Activated naive CD4-positive, alpha-beta T cell (primary cell): ENCODE measurements at places on chromosomes 5 and 9.

DNA sequence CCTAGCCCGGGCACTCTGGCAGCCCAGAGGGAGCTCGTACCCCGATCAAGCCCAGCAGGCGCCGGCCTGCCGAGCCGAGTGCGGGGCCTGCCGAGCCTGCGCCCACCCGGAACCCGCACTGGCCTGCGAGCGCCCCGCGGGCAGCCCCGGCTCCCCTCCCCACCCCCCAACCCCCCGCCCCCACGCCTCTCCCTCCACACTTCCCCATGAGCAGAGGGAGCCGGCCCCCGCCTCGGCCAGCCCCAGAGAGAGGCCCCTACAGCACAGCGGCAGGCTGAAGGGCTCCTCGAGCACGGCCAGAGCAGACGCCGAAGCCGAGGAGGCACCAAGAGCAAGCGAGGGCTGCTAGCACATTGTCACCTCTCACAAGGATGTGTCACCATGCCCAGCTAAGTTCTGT lies 36.2 kb upstream of the CCDC180 start:
- no peak for DNase-seq

GRCh38 chr5:59157068-59157467 lies 574.2 kb downstream of the RAB3C start:
- no peak for DNase-seq

DNA sequence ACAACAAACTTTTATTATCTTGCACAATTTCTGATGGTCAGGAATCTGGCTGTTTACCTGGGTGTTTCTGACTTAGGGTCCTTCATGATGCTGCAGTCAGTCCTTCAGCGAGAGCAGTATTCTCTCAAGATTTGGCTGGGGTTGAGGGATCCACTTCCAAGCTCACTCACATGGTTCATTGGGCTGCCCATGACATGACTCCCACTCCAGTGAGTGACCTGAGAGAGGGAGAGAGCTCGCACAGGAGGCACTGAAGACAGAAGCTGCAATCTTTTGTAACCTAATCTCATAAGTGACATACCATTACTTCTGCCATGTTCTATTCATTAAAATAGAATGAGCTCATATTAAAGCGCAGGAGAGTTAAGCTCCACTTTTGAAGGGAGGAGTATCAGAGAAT lies 212.6 kb downstream of the SPATA31D1 start:
- no peak for DNase-seq

- DNase-seq, result no peak
These were observed 419.2 kb upstream of the NMUR2 start for GRCh38 chr5:152824316-152824715.

- no peak for DNase-seq
These were observed 135.1 kb downstream of the DROSHA start for GRCh38 chr5:31396611-31397295.

DNA sequence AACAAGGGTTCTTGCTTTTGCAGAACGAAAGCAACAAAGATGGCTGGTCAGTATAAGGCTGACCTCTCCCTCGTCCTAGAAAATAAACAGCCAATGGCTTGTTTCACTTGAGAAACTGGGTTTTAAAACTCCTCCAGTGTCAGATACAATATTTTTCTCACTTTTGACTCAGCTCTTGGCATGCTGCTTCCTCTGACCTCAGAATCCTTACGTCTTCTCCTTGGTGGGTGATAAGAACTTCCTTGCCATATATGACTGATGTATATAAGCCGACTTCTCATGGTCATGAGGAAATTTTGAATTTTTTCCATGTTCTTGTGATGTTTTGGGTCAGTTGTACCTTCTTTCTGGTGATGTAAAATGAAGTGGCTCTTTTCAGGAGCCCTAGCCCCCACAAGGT lies 3.8 kb downstream of the ZNF618 start:
- DNase-seq, result no peak
